ENCODE measurements at places on chromosomes 2 and 18.

- no peak for DNase-seq
Measured at GRCh38 chr2:207434306-207434705, 95.5 kb upstream of the CREB1 start.

DNA sequence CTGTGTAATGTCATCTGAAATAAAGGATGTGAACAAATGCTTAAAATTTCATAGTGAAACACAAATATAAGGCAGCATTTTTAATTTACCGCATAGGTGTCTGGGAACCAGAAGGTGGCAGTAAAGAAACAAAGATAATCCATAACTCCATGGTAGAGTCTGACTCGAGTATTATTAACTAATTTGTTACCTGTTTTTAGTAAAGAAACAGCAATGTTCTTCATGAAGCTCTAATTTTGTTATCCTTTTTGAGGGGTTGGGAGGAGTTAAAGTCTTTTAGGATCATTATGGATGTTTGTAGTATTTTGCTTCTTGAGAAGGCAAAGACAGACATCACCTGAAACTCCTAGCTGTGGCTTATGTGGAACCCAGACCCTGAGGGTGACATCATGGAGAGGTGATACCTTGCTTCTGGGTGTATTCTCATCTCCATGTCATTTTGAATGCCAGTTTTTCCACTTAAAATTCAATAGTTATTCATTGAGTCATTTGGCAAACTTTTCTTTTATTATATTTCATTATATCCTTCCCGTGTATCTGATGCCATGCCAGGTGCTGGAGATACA, 286.2 kb upstream of the EPAS1 start:
- DNase-seq, result peak; percentile 39

GRCh38 chr2:12714391-12715221, 2.1 kb upstream of the TRIB2 start:
- DNase-seq, result no peak

- DNase-seq, result no peak
Measured at GRCh38 chr18:33495278-33495677, 54.8 kb upstream of the CCDC178 start.

DNA sequence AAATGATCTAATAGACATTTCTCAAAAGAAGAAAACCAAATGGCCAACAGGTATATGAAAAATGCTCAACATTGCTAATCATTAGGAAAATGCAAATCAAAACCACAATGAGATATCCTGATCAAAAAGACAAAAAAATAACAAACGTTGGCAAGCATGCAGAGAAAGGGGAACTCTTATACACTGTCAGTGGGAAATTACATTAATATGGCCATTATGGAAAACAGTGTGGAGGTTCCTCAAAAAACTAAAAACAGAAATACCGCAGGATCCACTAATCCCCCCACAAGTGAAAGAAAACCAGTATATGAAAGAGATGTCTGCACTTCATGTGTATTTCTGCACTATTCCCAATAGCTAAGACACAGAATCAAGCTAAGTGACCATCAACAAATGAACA, 57.7 kb upstream of the CTIF start:
- no peak for DNase-seq
